Amygdala (tissue), 56 donors: ENCODE measurements at places on chromosomes 7 and 10.

- DNase-seq: no peak
Measured at GRCh38 chr7:135904282-135904681, 72.9 kb downstream of the MTPN start.

DNA sequence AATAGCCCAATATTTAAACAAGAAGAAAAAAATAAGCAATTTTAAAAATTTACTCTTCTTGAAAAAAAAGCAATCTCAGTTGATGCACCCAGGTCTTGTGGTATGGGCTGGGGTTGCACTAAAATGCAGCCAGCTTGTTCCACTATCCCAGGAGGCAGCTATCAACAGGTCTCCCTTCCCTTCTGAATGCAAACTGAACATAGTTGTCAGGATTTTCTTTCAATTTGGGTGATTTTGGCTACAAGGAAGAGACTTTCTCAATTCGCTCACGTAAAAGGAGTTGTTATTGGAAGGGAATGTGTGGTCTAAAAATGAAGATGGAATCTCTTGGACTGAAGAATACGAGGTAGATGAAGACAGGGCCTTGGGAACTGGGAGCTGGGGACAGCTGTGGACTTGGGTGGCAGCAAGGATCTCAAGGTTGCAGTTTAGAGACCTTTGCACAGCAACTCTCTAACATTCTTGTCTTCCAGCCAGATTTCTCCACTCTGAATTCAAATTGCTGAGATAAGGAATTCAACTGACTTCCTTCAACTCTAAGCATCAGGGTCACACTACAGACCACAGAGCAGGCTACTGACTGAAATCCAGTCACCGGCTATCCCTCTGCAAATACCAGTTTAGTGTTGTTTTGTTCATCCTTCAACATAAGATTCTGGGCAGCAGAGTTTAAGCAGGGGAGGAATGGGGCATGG, 3.1 kb upstream of the TMEM26 start:
- no peak for DNase-seq

DNA sequence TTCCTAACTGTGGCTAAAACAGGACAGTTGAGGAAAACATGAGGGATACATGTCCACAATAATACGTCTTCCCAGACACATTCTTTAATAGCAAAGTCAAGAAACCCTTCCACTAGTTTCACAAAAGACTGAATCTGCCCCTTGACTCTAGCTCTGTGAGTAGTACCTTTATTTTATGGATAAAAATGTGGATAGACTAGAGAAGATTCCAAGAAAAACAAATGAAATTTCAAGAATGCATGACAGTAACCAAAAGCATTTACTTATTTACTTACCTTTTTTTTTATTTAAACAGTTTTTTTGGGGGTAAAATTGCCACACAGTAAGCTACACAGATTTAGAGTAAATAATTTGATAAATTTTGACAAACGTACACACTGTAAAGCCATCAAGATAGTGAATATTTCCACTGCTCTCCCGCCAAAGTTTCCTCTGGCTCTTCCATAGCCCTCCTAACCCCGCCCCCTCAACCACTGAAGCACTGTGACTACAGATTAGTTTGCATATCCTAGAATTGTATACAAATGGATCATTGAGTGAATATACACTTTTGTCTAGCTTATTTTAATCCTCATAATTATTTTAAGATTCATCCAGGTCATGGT, 420.4 kb upstream of the ZMIZ1 start:
- DNase-seq: no peak

DNA sequence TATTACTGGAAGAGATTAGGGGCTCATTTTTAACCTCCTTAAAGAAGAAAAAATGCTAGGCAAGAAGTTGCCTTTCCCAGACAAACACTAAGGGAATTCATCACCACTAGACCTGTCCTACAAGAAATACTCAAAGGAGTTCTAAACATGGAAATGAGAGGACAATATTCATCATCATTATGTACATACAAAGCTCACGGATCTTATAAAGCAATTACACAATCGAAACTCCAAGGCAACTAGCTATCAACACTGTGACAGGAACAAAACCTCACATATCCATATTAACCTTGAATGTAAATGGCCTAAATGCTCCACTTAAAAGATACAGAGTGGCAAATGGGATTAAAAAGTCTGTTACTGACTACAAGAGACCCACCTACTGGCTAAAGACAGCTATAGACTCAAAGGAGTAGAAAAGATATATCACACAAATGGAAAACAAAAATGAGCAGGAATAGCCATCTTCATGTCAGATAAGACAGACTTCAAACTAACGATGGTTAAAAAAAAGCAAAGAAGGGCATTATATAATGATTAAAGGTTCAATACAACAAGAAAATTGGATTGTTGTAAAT, 246.6 kb downstream of the ADRA2A start:
- DNase-seq: no peak

DNA sequence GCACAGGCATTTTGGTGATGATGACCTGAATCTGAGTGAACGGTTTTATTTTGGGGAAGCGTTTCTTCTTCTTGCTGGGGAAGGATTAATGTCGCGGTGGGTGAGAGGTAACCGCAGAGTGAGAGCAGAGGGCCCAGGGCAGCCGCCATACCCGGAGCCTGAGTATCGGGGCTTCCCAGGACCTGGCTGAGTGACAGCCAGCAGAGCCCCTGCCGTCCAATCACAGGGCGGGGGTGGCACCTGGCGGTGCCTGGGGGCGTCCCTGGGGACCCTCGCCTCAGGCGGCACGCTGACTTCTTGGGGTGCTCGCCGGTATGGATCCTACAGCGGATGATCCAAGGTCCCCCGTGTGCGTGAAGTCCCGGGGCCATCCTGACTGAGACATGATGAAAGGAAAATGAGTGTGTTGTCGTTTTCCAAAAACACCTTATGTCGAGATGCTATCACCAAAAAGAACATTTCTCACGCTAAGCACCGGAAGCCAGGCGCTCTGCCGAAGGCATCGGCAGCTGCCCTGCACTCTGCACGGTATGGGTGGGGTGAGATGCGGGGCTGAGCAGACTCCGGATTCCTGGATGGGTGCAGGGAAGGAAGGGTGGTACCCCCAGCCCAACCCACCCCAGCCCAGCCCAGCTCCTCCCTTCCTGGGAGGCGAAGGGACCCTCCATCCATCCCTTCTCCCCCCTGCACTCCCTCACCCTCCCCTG, 227.9 kb upstream of the SHH start:
- no peak for DNase-seq

GRCh38 chr7:128954150-128954549, 16.4 kb downstream of the IRF5 start:
- DNase-seq: no peak

GRCh38 chr7:69624435-69625230, 26.4 kb downstream of the AUTS2 start:
- DNase-seq: no peak

DNA sequence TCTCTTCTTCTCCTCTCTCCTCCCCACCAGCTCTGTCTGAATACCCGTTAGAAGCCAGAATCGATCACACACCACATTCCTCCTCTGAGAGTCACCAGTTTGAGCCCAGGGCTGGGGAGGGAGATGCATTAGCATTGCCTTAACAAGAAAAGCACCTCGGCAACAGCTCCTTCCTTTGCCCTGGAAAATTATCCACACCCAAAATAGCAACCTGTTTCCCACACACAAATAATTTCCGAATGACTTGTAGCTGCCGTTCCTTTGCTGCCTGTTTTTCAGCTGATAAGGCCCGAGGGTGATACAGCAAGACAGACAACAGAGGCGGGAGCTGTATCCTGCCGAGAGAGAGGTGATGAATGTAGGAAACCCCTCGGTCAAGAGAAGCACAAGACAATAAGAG, 91.3 kb downstream of the CPXM2 start:
- no peak for DNase-seq

DNA sequence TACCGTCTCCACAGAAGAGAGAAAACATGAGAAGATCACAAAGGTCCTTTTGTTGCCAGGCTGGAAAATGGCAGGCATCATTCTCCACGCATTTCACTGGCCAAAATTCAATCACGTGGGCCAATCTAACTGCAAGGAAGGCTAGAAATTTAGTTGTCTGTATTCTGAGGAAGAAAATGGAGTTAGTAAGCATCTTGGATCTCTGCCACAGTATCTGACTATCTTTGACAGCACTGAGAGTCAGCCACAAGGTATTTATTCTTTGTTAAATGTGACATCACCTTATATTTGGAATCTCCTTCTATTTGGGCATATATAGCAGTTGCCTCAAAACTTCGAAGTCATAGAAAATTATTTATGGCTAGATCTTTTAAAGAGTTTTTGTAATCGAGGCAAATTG, 213.9 kb downstream of the NSUN6 start:
- no peak for DNase-seq

GRCh38 chr7:135177028-135177696, 6.7 kb upstream of the CYREN start:
- no peak for DNase-seq

- no peak for DNase-seq
Measured at GRCh38 chr10:131777162-131777561, 123.6 kb upstream of the PPP2R2D start.

GRCh38 chr7:109009636-109010035, 440.0 kb downstream of the DNAJB9 start:
- no peak for DNase-seq

DNA sequence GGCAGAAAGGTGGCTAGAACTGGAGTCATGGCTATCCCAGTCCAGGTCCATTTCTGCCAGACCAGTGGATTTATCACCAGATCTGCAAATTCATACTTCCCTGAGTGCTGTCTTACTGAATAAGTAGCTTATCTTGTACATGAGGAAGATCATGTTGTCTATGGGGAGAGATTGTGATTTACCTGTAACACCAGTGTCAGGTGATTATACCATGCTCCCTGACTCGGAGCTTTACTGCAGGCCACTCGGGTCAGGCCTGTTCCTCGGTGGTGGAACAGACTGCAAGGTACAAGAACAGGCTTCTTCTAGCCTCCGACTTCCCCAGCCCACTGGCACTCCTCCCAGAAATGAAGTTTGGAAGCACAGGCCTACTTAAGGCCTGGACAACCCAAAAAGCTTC, 42.6 kb upstream of the DLG5 start:
- DNase-seq: no peak

GRCh38 chr7:12770227-12770975, 83.0 kb downstream of the ARL4A start:
- no peak for DNase-seq

- no peak for DNase-seq
Measured at GRCh38 chr7:30700941-30701340, 18.7 kb upstream of the CRHR2 start.

- DNase-seq: no peak
Measured at GRCh38 chr10:130963786-130964522, 347.6 kb downstream of the TCERG1L start.

DNA sequence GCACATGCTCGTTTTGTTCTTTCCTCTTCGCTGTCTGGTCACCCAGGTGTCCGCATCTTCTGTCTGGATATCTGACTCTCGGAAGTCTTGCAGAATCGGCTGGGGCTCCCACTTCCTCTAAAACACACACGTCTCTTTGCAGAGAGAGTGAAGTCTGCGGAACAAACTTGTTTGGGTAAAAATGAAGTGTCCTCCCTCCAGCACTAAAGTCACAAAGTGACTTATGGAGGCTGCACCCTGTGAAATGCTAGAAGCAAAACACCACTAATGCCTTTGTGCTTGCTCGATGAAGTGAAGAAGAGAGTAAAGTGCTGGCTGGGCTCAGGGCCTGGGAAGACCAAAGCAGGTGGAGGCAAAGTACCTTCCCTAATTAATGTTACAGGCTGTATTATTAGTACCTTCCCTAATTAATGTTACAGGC, 71.4 kb downstream of the FGFR2 start:
- no peak for DNase-seq

GRCh38 chr7:25831062-25831691, 320.8 kb upstream of the NFE2L3 start:
- DNase-seq: no peak

- DNase-seq: no peak
Measured at GRCh38 chr7:28406192-28406591, 6.1 kb upstream of the CREB5 start.

- DNase-seq: no peak
Measured at GRCh38 chr7:114644455-114644854, 229.8 kb downstream of the FOXP2 start.

DNA sequence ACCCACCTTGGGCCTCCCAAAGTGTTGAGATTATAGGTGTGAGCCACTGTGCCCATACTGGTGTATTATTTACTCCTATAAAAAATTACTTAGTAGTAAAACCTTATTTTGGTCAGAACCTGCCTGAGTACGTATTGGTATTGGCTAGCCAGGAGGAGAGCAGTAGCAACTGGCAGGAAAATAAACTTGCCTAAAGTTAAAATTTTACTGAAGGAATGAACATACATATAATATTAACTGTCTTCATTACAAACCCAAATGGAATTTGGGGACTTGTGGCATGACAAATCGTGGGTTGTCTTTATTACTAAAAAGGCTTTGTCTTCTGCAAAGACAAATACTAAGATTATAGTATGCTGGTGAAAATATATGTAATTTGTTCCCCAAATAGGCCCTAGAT, 8.4 kb downstream of the RAB18 start:
- no peak for DNase-seq

GRCh38 chr7:129950933-129951225, 1.9 kb downstream of the UBE2H start:
- DNase-seq: no peak

GRCh38 chr10:102211615-102212299, 14.3 kb upstream of the ELOVL3 start:
- no peak for DNase-seq
